ENCODE measurements at places on chromosomes 4 and X.

DNA sequence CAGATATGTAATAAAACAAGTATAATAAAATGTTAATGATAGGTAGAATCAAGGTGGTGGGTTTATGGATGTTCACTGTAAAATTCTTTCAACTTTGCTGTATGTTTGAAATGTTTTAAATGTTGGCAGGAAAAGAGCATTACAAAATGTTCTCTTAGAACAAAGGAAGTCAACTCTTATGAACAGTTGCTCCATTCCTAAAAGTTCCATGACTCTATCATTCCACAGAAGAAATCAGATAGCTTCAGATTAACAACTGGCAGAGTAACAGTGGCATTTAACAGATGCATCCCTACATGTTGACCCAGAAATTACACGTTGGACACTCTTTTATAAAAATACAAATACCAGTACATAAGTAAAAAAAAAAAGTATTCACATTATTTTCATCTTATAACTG, 2023.7 kb downstream of the ARAP2 start:
- DNase-seq: no peak

GRCh38 chr4:184815046-184815877, 10.5 kb downstream of the ACSL1 start:
- no peak for DNase-seq

GRCh38 chr4:112284662-112285411, 867 bp downstream of the TIFA start:
- DNase-seq: no peak

DNA sequence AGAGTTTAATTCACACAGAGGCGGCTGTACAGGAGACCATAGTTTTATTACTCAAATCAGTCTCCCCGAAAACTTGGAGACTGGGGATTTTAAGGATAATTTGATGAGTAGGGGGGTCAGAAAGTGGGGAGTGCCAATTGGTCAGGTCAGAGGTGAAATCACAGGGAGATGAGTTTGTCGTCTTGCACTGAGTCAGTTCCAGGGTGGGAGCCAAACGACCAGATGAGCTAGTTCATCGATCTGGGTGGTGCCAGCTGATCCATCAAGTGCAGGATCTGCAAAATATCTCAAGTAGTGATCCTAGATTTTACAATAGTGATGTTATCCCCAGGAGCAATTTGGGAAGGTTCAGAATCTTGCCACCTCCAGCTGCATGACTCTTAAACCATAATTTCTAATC, 4.0 kb downstream of the ETFDH start:
- no peak for DNase-seq

GRCh38 chr4:121656269-121656641, 40.5 kb downstream of the ANXA5 start:
- DNase-seq: no peak

GRCh38 chr4:129641179-129641578, 545.2 kb downstream of the C4orf33 start:
- DNase-seq: peak; percentile 20

GRCh38 chr4:15552557-15553362, 83.1 kb downstream of the CC2D2A start:
- DNase-seq: no peak

- DNase-seq: no peak
Measured at GRCh38 chr4:54363037-54363436, 133.9 kb downstream of the PDGFRA start.

DNA sequence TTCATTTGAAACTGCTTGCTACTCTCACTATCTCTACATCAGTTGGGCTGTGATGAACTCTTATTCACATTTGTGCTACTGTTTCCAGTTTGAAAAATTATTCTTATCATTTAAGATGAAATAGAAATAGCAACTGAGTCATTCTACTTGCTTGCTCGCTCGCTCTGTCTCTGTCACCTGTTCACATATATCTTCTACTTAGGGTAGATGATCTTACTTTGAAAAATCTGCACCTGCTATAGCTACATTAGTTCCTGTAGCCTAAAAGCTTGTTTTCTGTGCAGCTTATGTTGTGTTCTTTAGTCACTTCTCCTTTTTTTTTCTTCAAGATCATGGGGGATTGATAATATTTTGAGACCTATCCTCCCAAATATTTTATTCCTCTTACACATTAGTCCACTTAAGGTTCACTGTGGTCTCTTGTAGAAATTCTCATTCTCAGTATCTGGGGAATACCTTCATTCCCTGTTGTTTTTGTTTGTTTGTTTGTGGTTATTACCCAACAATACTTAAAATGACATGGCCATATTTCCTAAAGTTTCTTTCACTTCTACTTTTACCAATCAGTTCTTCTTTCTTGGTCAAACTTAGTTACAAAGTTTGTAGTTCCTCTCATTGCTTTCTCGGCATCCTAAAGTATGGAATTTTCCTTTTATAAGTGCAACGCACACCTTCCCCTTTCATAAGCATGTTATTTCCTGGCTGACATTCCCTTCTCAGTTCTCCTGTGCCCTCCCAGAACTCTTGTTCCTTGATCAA, 36.5 kb downstream of the CLCN5 start:
- no peak for DNase-seq

DNA sequence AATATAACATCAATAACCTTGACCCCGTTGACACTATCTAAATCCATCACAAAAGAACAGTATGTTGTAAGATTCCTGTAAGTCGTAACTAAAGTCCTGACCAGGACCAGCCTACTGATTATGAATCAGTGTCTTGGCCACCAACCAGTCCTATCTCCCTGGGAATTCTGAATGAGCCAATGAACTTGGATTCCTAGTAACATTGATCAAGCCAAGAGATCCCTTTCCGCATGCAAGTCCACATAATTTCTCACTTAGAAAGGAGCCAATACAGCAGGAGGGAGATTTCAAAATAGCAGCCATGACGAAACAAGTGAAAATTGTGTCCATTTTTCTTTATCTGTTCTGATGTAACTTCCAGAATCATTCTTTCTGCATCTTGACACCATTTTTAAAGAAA, 9.5 kb downstream of the XPNPEP2 start:
- no peak for DNase-seq

- DNase-seq: peak; percentile 14
Measured at GRCh38 chr4:15006416-15007024, 4.2 kb downstream of the CPEB2 start.

GRCh38 chrX:114774691-114775090, 190.8 kb downstream of the HTR2C start:
- DNase-seq: no peak

GRCh38 chr4:186644737-186645261, 78.9 kb downstream of the FAT1 start:
- no peak for DNase-seq

DNA sequence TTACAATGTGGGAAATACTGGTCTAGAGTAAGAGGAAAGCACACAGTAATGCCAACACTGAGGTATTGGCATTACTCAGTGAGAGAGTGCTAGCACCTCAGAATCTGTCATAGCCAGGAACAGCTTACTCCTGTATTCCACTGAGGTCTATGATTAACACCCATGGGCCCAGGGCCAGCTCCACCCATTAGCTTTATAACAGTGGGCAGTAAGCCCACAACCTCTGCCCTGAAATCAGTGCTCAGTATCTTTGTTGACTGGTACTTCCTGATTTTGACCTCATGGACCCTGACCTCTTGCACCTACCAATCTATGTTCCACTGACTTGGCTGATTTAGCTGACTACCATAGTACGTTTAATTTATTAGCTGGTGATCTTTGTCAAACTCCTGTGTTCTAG, 56.1 kb downstream of the LANCL3 start:
- DNase-seq: no peak

- DNase-seq: no peak
Measured at GRCh38 chr4:10182446-10183424, 66.1 kb upstream of the WDR1 start.

DNA sequence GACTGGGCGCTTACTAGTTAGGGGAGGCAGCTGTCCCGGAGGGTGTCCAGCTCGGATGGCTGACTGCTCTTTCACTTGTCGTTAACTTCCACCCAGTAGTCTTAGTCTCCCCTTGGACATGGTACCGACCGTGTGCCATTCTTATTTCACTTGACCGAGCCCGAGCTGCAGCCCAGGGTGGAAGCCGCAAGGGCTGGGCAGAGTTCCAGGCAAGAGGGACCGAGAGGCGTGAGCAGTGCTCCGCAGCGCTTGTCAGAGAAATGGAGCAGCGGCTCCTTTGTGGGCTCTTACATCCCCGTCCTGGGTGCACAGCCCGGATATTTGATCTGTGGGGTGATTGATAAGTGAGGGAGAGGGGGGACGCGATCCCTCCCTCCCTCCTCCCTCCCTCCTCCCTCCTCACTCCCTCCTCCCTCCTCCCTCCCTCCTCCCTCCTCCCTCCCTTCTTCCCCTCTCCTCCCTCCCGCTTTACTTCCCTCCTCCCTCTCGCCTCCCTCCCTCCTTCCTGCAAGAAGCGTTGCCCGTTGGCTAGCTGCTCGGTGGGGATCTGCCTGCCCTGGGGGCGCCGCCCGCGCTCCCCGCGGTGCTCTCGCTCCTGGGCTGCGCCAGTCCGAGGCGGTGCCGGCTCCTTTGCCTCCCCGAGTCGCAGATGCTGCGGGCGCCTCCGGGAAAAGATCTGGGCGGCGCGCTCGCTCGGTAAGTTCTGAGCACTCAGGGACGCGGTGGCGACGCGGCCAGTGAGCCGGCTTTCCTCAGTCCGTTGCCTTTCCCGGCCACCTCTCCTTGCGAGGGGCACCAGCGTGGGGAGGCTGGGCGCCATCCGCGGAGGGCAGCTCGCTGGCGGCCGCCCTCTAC, at the start of gene SLITRK2:
Gene SLITRK2 (plus strand): TSS at position 499 of the 855 bp plus-strand sequence. CDS start 4,597 bp downstream, outside the sequence.
- no peak for DNase-seq

- DNase-seq: no peak
Measured at GRCh38 chrX:149274516-149275105, 230.5 kb downstream of the IDS start.

GRCh38 chr4:156976147-156976546, 4.5 kb upstream of the PDGFC start:
- no peak for DNase-seq

DNA sequence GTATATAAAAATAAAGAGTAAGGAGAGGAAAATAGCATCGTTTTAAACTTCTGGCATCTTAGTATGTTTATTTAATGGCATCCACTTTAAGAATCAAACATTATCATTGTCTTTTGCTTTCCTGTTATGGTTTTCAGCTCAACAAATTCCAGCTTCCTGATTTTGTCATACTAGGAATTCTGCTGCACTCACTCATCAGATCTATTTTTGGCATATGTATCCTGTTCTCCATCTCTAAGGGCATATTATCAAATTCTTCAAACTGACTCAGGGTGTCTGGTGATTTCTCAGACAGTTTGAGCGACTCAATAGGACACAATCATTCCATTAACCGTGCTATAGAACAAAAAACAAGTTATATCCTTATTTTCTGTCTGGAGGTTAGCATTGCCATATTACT, 248.5 kb upstream of the DIAPH2 start:
- no peak for DNase-seq

DNA sequence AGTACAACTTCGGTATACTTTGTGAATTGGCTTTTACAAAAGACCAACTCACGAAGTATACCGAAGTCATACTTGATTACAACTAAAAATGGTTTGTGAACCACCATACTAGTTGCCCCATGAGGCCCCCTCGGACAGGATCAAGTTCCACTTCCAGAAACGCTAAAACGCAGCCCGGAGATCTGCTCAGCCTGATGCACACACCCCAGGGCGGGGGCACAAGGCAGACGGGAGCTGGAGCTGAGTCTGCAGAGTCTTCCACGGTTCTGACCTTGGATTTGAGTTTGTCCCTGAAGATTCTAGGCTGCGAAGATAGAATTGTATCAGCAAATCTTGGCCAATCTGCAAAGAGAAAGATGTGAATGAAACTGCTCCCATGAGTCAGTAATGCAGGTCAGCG, 118.1 kb downstream of the SORCS2 start:
- DNase-seq: no peak

GRCh38 chrX:153773741-153774575, 6.9 kb upstream of the SRPK3 start:
- no peak for DNase-seq

GRCh38 chr4:177369372-177369771, 59.7 kb downstream of the NEIL3 start:
- DNase-seq: no peak

DNA sequence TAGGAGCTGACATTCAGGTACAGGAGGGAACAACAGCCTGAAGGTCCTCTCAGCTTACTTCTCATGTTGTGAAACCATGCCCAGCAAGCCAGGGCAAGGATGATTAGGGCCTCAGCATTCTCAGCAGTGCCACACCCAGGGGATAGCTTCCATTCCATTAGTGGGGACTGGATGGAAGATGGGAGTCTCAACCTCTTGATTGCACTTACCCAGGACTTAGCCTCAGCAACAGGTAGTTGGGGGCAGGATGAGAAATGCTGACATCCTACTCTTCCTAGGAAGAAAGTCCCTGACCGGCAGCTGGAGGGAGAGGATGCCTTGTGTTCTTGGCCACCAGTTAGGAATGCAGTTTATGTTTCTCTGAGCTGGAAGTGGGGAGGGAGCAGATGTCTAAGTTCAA, 8.8 kb upstream of the BEX3 start:
- no peak for DNase-seq

GRCh38 chr4:33334416-33334815, 2614.2 kb downstream of the PCDH7 start:
- no peak for DNase-seq

DNA sequence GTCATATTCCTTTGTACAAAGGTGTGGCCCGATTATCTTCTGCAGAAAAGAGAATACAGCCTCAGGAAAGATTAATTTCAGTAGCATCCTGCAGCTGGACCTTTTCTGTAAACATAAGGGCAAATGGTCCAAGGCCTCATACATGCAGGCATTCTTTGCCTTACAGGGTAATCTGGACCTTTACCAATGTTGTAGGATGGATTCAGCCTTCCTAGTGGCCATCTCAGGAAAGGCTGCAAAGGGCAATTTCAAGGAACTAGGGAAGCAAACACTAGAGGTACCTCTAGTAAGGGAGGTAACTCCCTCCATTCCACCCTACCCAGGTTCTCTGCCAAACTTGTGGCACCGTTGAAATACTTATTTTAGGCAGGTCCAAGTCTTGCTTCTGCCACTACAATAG, 43.0 kb downstream of the UGT2B28 start:
- no peak for DNase-seq

DNA sequence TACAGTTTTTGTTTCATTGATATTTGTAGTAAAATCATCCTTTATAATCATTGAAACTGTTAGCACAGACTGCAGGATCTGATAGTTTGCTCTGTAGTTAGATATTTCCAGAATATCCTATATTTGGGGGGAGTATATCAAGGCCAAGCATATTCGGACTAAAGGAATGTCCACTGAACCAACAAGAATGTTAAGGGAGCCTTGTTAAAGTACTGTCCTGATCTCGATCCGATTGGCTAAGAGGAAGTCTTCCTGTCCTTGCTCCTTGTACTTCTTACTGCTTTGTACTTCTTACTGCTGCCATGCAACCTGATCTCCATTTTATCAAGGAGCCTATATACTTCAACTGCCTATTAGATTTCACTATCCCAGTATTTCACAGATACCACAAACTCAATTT, 449.3 kb downstream of the RPA4 start:
- no peak for DNase-seq
